ENCODE measurements at places on chromosomes 13 and 19.

- no peak for DNase-seq
Observed at GRCh38 chr13:23851106-23851505, 38.1 kb downstream of the MIPEP start.

DNA sequence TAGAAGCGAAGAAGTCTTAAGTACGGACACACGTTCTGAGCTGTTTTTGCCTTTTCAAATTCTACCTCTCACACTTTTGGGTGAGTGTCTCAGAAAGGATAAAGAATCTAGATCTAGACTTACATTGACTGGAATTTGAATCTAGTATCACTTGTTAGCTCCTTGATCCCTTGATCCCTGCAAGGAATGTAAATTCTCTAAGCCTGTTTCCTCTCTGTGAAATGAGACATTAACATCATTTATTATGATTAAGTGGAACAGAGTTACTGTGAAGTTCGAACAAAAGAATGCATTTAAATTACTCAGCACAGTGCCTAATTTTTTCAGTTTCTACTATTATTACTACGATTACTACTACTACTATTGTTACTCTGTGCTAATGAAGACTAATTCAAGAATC, 86.6 kb upstream of the POSTN start:
- DNase-seq: no peak

- no peak for DNase-seq
Observed at GRCh38 chr19:42255766-42256745, 1.1 kb upstream of the ERF start.

- DNase-seq: no peak
Observed at GRCh38 chr13:66879988-66880387, 350.1 kb downstream of the PCDH9 start.

DNA sequence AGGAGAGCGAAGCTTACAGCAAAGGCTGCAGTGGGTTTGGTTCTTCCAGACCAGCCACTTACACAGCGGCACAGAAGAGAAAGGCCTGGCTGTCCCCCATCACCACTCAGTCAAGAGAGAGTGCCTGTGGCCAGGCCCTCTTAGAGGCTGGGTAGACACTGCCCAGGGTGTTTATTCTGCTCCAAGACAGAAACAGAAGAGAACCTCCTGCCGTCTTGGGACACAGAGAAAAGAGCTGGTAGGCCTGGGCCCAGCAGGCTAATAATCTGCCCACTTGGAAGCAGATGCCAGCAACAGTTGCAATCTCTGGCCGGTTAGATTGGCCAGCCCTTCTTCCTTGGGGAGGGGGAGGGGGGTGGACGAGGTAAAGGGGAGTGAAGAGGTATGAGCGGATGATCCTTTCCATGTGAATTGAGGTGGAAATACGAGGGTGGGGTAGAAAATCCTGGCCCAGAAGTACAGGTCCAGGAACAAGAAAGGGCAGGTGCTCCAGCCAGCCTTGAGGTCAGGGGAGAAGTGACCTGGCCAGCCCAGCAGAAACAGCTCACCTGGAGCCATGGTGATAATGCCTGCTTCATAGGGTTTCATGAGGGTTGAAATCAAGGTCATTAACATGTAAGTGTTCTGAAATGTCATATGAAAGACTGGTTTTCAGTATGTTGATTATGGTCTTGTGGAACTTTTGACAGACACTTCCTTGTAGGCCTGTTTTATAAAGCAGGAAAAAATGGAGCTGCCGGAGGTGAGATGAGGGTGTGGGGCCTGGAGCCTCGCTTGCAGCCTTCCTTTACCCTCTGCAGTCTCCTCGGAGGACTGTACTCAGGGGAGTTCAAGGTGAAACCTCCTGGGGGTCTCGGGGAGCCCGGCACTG, 116.9 kb downstream of the SIPA1L3 start:
- no peak for DNase-seq

GRCh38 chr19:10998666-10999065, 37.8 kb downstream of the SMARCA4 start:
- no peak for DNase-seq

DNA sequence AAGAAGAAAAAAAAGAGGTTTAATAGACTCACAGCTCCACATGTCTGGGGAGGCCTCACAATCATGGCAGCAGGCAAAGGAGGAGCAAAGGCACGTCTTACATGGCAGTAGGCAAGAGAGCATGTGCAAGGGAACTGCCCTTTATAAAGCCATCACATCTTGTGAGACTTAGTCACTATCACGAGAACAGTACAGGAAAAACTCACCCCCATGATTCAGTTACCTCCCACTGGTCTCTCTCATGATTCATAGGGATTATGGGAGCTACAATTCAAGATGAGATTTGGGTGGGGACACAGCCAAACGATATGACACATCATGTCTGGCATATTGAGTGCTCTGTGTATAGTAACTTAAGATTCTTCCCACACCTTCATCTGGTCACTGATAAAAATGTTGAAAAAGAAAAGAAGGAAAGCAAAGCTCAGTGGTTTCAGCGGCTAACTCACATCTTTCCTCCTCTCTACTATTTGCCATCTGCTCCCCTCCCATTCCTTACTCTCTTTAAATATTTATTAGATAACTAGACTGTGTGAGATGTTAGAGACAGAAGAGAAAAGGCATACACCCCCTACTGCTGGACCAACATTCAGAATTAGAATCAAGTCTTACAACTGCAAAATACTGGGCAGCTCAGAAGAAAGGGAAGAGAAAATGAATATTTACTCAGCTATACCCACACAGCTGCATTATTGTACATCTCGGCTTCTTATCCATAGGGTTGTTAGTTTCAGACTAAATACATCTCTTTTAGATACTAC, 60.1 kb upstream of the AKAP11 start:
- DNase-seq: no peak

GRCh38 chr13:114132419-114133121, at the start of gene RASA3:
Gene RASA3, minus strand, starts transcription at chr13:114132623. Its CDS starts 134 bp downstream, at chr13:114132489.
- no peak for DNase-seq

- no peak for DNase-seq
Observed at GRCh38 chr19:49690656-49691242, at the start of gene CPT1C. Gene CPT1C, plus strand, starts transcription at chr19:49691116. Its CDS starts 1,137 bp downstream, at chr19:49692253.

DNA sequence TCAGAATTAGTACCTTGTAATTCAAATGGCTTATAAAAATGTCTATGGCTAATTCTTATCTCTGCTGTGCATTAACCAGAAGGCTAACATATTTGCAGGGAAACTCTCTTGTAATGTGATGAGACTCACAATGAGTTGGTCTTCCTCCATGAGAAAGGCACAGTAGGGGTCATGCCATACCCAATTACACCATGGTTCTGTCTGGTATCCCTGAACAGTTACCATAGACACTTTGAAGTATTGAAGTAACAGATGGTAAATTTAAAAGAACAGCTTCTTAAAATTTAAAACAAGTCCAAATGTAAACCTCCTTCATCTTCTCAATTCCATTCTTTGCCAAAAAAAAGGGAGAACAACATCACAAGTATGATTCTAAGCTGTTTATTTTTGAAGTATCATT, 22.6 kb upstream of the SLAIN1 start:
- no peak for DNase-seq

GRCh38 chr13:88142653-88143052, 471.5 kb downstream of the SLITRK5 start:
- DNase-seq: no peak

Measured in left renal pelvis (tissue), 4 donors.